Coronary artery (tissue), 2 donors: ENCODE measurements at places on chromosomes 7 and 10.

DNA sequence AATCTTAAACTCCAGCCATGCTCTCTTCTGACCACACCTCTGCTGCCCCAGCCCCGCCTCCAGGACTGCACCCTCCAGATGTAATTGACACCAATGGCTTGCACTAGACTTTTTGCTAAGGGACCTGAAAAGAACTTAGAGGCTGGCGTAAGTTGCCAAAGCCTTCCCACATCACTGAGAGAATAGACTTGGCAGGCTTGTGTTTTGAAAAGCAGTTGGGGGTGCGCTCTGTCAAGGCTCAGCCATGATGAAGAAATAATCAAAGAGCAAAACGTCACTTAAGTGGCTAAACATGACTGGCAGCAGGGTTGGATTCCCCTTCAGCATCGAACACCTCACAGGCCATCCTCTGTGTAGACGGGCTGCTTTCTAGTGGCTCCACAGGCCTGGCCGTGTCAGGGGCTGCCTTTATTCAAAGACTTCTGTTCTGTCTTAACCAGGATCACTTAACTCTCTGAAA, 195.2 kb upstream of the C7orf33 start:
- no peak for DNase-seq

- DNase-seq: peak; percentile 60
Observed at GRCh38 chr10:133442191-133442966, 11.4 kb upstream of the SCART1 start.

GRCh38 chr7:71145906-71146901, 14.3 kb downstream of the GALNT17 start:
- no peak for DNase-seq

- DNase-seq: no peak
Observed at GRCh38 chr10:21514818-21515351, 10.6 kb downstream of the SKIDA1 start.

- no peak for DNase-seq
Observed at GRCh38 chr7:64277630-64278029, 36.1 kb upstream of the ZNF736 start.

DNA sequence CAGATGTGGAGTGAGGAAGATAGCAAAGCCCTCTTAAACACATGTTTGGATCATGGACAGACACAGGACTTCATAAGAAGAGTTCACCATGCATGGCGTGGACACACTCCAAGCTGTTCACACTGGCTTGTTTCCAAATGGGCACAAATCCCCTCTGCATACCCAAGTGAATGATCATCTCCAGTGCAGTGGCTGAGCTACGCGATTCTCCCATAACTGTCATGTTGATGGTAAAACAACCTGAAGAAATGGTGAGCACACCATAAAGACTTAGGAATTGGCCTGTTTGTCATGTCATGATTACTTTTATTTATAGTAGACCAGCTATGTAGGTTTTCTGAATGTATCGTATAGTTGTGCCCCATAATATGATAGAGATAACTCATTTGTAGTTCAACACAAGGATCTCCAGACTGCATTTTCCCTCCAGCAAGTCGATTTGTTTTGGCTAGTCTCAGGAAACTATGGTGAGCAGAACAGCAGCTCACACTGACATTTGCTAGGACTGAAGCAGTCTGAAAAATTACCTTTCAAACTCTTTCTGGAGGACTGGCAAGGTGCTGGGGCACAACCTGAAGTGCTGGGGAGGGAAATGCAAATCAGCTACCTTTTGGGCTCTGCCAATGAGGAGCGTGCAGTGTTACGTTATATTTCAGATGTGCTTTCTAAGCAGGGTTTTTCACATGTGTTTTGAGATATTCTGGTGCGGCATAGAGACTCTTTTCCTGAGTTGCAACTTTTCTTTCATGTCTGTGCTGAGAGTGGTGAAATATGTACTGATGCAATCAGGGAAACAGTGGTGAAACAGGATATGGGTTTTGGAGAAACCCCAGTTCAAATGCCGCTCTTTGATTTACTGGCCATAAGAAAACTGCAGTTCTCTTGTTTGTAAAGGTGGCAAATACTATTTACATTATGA, 629.6 kb upstream of the DPP6 start:
- no peak for DNase-seq

DNA sequence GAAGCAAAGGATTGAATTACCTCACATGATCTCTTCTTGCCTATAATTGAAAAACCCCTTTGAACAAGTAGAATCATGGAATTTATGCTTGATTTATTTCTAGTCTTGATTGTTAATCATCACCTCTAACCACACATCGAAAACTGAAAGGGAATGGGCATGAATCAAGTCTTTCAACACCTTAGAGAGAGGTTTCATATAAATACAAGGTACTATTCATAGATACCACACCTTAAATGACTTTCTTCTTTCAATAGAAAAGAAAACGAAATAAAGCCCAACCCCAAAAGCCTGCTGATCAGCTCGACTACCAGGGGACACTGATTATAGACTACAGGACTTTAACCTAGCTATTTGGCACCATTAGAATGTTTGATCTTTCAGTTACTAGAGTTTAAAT, 128.6 kb upstream of the PTPRZ1 start:
- DNase-seq: no peak

GRCh38 chr7:96287559-96287958, 34.3 kb downstream of the SLC25A13 start:
- DNase-seq: no peak

GRCh38 chr10:69413221-69413865, 3.4 kb downstream of the TACR2 start:
- no peak for DNase-seq

DNA sequence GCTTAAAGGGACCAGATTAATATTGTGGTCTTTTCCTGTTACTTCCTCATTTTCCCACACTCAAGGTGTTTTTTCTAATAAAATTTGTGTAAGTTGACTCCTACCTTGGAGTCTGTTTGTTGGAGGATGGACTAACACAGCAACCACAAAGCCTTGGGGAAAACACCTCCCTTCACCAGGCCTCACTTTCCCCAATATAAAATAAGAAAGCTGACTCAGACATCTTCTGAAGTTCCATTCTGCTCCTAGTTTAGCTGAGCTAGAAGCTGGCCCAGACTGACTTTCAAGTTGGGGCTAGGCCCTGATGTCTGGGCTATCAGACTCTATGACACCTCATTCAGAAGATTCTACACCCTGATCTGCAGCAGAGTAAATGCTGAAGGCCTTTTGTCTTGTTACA, 73.0 kb upstream of the ADRB1 start:
- DNase-seq: no peak

GRCh38 chr7:128961030-128961659, 23.4 kb downstream of the IRF5 start:
- DNase-seq: no peak

DNA sequence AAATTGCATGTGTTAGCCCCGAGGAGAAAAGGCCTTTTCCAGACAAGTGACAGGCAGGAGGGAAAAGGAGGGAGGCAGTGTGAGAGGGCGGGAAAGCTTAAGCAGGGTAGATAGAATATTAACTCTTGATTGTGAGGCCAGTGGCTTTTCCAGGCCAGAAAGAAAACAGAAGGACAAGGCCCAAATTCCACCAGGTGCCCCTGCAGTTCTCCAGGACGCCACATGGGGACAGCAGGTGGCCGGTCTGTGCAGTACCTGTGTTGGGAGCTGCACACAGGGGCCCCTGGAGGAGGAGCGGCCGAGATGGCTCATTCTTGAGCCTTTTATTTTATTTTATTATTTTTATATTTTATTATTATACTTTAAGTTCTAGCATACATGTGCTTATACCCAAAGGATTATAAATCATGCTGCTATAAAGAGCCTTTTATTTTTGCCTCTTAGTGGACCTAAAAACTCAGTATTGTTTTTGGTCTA, 141.3 kb upstream of the KLF14 start:
- no peak for DNase-seq

DNA sequence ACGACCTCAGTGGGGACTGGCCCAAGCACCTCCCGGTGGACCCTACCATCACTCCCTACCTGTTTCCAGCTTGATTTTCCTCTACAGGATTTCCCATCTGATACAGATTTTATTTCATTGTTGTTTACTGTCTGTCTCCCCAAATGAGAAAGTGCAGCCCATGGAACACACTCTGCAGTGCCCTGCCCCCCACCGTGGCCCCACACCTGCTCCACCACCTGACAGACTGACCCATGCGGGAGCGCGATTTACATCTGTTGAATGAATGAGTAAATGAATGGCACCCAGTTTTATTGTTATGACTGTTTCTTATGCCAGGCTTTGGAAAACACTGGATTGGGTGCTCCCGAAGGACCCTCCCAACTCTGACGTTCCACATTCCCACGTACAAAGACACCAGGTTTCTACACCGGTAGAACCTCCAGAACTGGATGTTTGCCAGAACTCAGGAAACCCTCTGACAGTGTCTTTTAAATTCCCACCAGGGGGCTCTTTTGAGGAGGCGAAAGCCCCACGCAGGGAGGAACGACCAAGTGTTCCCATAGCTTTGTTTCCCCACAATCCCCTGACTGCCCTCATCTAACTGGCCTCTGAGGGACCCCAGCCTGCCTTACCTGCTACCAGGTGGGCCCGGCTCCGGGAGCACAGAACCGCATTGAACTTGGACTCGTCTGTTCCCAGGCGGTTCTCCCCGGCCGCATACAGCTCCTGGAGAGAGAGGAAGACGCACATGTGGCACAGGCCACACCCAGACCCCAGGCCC, 29.0 kb downstream of the PLAC9 start:
- no peak for DNase-seq

- DNase-seq: no peak
Observed at GRCh38 chr10:35331894-35332640, 4.2 kb upstream of the CCNY start.

- no peak for DNase-seq
Observed at GRCh38 chr10:51106311-51106945, 32.1 kb downstream of the PRKG1 start.

- peak; percentile 52 for DNase-seq
Observed at GRCh38 chr10:131451407-131452015, 140.0 kb upstream of the TCERG1L start.

GRCh38 chr7:149194799-149195179, 557 bp upstream of the ZNF282 start:
- no peak for DNase-seq

DNA sequence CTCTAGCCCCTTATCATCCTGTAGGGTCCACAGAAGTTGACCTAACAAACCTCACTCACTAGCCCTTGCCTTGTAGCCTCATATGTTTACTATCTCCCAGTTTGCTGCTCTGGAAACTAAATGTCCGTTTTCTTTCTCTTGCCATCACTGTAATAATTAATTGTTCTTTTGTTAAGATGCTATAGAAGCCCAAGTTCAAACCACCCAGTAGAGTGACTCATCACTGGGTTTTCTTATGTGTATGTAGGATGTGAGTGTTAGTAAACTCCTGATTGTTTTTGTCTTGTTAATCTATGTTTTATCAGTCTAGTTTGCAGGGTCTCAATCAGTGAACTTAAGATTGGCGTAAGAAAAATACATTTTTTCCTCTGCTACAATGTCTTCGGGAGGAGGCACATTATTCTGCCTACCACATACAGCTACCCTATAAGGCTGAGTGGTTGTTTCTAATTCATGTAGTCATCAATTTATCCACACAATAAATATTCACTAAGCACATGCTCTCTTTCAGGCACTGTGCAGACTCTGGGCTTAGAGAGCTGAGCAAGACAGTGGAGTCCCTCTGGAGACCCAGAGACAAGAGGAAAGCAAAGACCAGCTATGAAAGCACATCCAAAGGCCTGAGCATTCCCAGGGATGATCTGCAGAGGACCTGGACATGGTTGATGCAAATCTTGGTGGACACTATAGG, 474.1 kb upstream of the AKR1E2 start:
- DNase-seq: no peak

DNA sequence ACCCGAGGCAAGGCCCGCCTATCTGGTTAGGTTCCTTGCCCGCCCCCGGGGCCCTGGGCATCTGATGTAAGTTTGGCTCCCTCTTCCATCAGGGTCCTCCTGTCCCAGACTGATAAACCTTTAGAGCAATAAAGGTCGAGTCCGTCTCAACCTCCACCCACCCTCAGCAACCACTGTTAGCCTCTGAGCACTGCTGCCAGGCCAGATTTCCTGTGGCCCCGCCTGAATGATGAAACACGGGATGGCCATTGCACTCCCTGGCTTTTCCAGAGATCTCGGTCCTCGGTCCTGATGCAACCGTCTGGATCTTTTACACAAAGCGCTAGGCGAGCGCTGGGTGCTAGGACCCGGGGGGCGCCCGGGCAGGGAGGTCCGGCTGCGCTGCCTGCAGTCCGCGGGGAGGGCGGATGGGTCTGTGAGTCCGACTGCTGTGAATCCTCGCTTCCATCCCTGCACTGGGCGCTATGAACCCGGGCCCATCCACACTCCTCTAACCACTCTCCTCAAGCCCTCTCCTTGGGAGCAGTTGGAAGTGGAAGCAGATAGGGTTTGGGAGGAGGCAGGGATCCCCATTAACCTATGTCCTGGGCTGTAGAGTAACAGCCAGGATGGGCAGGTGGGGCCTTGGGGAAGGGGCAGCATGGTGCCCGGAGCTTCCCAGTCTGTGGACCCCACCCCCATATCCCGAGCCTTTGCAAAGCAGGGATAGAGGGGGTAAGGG, 875 bp upstream of the DDIT4 start:
- peak; percentile 96 for DNase-seq

- no peak for DNase-seq
Observed at GRCh38 chr7:32381024-32381601, 109.1 kb downstream of the LSM5 start.

- no peak for DNase-seq
Observed at GRCh38 chr10:116713846-116714245, 28.5 kb downstream of the HSPA12A start.

GRCh38 chr10:91643700-91644099, 10.8 kb upstream of the PPP1R3C start:
- DNase-seq: no peak

DNA sequence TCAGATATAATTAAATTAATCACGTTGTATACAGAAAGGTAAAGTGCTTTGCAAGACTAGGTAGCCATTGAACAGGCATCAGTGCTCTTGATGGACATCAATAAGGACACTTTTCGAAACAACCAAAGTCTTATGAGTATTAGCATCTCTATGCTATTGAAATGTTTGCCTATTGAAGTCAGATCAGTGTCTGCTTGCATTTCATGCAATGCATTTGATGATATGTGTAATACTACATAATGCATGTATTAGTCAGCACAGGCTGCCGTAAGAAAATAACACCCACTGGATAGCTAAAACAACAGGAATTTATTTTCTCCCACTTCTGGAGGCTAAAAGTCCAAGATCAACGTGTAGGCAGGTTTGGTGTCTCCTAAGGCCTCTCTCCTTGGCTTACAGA, 209.3 kb upstream of the PLXDC2 start:
- no peak for DNase-seq

DNA sequence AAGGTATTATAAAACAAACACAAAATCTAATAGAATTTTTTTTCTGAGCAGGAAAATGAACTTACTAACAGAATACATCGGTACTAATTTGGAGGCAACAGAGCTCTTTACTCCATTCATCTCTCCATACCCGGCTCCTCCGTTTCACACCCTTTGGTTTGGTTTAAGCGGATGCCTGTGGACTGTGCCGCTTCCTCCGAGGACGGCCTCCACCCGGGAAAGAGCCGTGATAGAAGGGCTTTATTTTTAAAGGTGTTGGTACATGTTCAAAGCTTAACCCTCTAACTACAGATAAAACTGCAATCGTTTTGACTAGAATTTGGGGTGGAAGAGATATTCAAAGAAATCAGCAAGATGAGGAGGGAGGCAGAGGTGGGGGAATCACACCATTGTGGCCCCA, 1.9 kb downstream of the VIPR2 start:
- peak; percentile 66 for DNase-seq

GRCh38 chr10:29482591-29483431, 152.0 kb downstream of the SVIL start:
- DNase-seq: no peak
